ENCODE measurements at places on chromosomes 3 and 15.

GRCh38 chr3:177053107-177053506 lies 144.2 kb downstream of the TBL1XR1 start:
- DNase-seq = no peak

DNA sequence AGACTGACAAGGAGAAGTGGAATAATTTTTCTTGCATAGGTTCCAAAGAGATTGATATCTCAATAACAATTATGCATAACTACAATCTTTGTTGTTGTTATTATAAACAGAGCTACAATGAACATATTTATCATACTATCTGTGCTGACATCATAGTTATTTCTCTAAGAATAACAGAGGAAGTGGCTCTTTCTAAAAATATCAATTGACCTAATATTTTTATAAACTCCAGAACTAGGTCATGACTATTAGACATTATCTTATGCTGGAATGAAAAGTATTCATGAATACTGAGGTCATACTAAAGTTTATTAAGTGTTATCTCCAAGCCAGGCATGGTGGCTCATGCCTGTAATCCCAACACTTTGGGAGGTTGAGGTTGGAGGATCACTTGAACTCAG lies 114.1 kb downstream of the DCLK3 start:
- no peak for DNase-seq

GRCh38 chr3:113897373-113897777 lies 50.4 kb upstream of the ZDHHC23 start:
- no peak for DNase-seq

GRCh38 chr3:76547674-76548073 lies 492.2 kb upstream of the ROBO2 start:
- no peak for DNase-seq

- DNase-seq = no peak
These were observed 222.2 kb downstream of the EPHB1 start for GRCh38 chr3:135017003-135017893.

DNA sequence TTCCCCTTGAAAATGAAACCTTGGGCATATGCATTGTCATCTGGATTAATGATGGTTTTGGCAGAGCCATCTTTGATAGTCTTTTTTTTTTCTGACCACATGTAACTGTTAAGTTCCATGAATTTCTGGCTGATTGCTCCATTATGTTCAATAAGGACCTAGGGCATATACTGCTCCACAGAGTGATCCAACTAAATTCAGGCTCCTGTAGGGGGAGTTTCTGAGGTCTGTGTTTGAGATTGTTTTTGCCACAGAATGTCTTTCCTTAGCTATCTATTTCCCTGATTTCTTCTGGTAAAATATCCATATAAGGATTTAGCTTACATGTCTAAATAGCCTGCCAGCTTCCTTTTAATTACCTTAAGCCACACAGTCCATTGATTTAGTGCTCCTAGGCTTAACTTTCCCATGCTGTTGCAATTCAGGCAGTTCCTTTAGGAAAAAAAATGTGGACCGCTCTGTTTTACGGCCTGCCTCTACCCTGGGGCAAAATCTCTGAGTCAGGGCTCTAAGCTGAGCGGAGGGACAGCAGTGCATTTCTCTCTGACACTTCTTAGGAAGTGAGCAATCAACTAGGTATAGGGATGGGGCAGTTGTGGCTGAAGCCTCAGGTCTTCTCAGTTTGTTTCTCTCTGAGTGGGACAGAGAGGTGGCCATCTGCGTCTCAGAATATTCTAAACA lies 796.2 kb downstream of the NR2F2 start:
- no peak for DNase-seq

DNA sequence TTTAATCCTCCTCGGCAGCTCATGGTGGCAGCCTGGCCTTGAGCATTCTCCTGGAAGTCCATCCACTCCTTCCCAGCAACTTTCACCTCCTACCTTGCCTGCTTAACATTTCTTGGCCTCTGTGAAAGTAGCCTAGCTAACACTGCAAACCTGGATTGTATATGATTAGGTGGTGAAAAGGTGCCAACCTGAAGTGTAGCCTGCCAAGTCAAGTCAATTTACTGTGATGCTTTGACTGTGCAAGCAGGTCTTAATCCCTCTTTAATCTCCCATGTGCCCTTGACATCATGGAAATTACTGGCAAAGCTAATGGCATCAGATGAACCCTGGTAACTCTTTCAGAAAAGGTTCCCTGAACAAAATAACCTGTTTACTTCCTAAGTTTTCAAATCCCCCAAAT lies 169.7 kb upstream of the NR2F2 start:
- no peak for DNase-seq

Data from CMK (cell line).